ENCODE measurements at places on chromosomes 1 and 21.
A peak's percentile ranks its signal among the peaks of the same experiment; 100 is the strongest.

GRCh38 chr1:162908236-162908635 lies 47.3 kb upstream of the CCDC190 start:
- no peak for DNase-seq

DNA sequence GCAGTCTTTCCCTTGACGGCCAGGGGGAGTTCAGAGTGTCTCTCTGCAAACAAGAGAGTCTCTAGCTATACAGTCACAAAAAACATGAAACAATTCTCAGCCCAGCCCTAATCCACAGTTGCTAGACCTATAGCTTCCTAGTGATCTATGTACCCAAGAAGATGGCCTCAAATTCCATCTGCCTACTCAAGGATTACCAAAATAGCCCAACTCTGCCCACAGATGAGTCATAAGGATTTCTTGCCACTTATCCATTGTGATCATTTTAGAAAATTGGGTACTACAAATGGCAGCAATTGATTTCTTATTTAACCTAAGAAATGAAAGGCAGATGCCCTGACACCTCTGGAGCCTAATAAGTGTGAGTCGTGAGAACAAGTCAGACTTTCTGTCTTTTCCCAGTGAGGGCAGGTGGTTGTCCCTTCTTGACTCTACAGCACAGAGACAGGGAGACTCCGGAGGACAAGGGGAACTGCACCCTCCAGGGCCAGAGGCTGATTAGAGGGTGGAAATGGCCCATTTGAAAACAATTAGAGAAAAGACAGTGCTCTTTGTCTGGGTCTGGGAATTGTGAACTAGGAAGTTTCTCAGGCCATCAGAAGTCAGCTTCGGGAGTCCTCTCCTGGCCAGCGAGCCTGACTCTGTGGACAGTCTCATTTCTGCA lies 65.4 kb downstream of the ABCA4 start:
- DNase-seq, result no peak

GRCh38 chr1:10528066-10529014 lies 53.6 kb downstream of the PEX14 start:
- DNase-seq, result no peak

DNA sequence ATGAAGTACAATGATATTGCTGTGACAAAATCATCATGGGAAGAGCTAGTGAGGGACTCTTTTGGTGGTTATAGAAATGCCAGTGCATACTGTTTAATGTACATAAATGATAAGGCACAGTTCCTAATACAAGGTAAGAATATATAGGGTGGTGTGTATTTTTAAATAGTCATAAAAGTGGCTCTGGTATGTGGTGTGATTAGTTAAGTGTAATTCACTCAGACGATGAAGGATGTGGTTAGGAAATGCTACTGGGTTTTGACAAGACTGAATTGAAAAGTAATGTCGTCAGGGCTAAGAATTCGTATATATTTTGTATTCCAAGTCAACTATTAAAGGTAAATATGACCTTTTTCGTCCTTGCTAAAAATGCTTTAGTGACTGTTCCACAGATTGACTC lies 101.7 kb downstream of the USP25 start:
- no peak for DNase-seq

DNA sequence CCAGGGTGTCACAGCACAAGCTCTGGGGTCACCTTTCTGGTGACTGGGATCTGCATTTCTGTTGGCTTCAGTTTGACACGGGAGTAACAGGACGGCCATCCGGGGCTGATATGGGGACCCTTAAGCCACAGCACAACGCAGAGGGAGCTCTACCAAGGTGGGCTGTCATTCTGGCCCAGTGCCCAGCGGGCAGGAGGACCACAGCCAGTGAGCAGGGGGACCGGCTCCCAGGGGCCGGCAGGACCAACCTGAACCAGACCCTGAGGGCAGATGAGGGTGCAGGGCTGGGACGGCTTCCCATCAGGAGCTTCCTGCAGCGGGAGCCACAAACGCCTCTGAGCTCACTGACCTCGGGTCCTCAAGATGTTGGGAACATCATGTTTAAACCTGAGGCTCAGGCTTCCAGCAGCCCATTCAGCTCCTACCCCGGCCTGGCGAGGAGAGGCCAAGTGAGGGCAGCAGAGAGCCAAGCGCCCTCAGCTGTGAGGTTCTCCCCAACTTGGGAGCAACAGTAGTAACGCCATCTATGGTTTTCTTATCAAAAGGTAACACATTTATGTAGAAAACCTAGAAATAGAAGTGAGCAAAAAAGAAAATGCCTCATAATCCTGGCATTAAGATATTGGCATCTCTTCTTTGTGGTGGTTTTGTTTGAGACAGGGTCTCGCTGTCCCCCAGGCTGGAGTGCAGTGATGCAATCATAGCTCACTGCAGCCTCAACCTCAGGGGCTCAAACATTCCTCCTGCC lies 26.8 kb downstream of the TMEM201 start:
- DNase-seq, result peak; percentile 78

DNA sequence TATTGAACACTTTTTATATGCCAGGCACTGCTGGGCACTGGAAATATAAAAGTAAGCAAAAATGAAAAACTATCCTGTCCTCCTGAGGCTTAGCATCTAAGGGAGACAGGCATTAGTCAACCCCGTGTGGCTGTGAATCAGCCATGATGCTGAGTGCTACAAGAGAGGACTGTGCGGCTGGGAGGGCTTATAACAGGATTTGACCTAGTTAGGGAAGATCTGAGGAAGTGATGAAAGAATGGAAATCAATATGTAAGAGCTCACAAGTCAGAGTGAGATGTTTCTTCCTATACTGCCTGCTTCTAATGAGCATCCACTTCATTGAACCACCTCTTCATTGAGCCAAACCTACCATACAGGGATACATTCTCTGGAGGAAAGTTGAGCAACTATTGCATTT lies 15.1 kb downstream of the TRIM45 start:
- DNase-seq, result no peak

GRCh38 chr1:172376431-172376830 lies 44.1 kb upstream of the C1orf105 start:
- no peak for DNase-seq

- no peak for DNase-seq
Observed at GRCh38 chr1:11245248-11245647, 17.1 kb downstream of the MTOR start.
